ENCODE measurements at places on chromosomes 4 and X. TPM values are rescaled to one million over a fixed set of nuclear protein-coding genes. Genes with fewer than 3 reads are reported as not detected.

DNA sequence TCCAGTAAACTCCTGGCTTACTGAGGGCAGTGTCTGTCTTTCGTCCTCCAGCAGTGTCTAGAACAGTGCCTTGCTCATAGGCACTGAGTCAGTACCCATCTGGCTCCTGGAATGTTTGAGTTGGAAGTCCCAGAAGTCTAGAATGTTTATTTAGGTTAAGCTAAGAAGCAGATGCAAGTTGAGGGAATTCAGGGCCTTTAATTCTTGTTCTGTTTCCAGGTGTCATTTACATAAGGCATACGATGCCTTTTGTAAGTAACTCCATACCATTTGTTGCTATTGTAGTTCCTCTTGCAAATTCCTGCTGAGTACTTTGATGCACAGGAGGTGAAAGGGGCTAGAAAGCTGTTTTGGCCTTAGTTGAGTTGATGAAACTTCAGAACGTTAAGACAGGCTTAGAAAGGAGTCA, 22.2 kb downstream of the ARHGAP10 start:
- DNase-seq, result no peak

DNA sequence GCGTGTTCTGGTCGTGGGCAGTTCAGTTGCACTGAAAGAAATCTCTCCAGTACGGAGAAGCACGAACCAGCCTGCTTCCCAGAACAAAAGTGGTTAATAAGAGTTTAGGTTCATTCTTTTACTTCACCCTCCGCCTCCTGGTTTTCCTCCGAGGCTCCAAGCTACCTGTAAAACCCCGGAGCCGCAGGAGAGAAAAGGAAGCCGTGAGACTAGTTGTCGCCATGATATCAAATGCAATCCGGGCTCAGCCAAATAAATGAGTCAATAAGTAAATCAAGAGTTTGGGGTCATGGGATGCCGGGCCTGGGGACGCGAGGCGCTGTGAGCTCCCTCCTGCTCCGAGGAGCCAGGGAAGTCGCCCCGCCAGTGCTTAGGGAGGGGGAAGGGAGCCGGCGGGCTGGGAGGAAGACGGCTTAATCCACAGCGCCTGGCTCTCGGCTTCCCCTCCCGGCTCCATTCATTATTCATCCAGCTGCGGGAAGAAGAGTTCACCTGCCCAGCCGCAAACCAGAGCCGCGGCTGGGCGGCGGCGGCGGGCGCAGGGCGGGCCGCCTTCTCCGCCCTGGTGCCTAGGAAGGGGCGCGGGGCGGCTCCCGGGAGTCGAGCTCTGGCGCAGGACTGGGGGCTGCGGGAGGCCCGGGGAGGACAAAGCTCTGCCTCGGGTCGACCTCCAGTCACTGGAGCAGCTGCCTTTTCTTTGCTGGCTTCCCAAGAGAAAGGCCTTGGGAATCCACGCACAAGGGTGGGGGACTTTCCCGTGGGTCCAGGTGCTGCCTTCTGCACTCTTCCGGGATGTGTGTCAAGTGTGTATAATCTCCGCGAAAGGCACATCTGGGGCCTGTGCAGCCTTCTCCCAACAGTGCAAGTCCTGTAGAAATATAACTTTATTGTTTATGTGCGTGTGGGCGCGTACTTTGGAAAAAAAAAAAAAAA, 1.7 kb downstream of the FRAS1 start:
- peak; percentile 3 for DNase-seq

Gene F8A2
- not detected for total RNA-seq

GRCh38 chrX:44247468-44247867, 96.0 kb downstream of the EFHC2 start:
- DNase-seq, result no peak

DNA sequence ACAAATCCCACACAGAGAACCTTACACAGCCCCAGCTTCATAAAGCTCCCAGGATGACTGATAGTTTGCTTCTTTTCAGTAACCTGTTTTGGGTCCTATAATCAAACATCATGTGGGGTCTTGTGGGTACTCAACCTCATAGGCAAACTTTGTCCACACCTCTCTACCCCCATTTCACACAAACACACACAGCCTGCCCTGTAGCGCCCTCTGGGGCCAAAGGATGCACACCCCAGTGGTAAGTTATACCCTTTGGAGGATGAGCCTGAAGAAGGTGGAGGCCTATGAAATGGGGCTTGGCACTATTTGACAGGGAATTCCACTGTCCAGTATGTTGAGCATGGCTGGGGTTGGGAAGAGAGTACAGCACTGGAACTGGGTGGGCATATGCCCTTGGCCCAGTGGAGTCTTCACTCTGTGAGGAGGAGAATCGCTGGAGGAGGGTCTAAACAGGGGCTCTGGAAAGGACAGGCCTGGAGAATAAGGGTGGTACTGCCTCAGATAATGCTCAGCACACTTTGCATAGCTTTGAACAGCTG, 30.5 kb upstream of the COL25A1 start:
- DNase-seq, result peak; percentile 25

DNA sequence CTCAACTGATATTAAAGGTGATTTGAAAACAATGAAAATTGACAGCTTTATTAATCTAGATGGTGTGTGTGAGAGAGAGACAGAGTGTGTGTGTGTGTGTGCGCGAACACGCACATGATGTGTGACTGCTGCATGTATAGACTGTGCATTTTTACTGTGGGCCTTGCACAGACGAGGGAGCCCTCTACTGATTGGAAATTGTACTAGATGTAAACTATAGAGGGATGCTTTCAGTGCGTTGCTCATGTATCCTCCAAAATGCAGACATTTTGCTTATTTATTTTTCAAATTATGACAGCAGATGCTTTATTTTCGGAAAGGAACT, 168.4 kb upstream of the GK2 start:
- DNase-seq, result no peak

Data from activated T-cell treated with anti-CD3 and anti-CD28 coated beads, Interleukin-2, amount 50 U/mL, for 72 hours (primary cell).